ENCODE measurements at places on chromosomes 4 and X.

GRCh38 chr4:66556651-66557278 lies 886.5 kb upstream of the EPHA5 start:
- no peak for DNase-seq

- no peak for DNase-seq
Measured at GRCh38 chr4:37623125-37623524, 63.1 kb downstream of the RELL1 start.

- no peak for DNase-seq
Measured at GRCh38 chrX:40755291-40756249, 20.2 kb upstream of the MED14 start.

GRCh38 chr4:19224820-19225219 lies 1026.9 kb upstream of the SLIT2 start:
- no peak for DNase-seq

DNA sequence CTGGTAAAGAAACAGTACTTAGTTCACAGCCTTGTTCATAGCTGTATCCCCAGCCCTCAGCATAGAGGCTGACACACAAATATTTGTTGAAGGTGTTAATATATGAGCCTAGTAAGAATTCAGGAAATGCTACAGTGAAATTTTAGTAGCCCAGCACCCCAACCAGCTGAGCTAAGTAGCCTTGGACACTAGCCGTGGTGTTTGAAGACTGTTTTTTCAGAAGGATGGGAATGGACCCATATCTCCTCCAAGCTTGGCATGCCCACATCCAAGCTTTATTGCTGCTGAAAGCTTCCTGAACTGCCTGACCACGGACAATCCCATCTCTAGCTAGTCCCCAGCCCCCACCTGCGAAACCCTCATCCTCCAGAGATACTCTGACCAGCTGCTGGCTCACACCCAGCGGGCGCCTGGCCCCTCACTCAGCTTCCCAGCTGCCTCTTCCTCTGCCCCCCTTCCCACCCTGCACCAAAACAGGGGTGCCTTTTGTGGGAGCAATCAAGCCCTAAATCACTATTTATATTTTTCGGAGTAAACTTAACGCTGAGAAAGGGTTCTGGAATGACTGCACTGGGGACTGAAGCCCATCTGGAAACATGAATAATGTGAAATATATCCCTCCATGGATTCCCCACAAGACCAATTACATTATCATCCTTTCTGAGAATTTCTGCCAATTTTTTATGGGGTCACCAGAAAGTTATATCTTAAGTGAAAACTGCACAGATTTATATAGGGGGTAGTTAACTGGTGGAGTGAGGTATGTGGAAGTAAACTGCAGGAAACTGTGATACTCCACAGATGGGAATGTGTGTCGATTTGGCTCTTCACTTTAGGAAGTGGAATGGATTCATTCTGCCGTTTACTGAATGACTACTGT lies 41.1 kb upstream of the CBR4 start:
- DNase-seq: no peak

DNA sequence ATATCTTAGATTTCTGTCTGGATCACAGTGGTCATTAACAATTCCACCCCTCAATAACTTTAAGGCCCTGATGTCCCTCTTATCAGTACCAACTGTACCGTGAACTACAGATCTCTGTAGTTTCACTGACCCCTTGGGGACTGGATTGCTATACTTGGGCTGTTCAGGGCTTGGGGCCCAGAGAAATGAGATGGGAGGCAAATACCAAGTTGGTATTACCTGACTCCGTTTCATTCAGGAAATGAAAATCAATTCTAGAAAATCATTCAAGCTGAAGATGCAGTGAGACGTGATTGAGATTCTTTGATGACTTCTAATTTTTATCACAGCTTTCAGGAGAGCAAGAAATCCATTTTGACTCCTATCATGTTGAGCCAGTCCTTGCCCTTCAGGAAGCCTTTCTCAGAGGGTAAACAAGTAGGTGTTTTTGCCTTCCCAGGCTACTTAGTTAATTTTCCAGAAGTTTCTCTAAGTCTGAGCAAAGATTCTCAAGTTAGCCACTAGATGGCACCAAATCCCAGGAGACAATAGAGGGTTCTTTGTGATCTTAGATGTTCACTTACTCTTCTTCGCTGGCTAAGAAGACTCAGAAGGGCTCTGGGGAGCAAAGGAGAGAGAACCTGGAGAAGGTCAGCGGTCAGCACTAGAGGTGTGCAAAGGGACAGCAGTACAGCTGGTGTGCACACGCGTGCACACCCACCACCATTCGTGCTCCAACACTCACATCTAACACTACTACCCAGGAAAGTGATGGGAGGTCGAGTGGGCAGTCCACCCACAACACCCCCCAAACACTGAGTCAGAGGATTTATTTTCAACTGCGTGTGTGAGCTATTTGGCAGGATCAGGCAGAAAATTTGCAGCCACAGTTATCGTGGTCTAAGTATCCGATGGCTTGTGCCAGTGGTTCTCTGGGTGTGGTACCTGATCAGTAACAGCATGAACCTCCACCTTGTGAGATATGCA lies 7.4 kb downstream of the HNRNPH2 start:
- DNase-seq: no peak

DNA sequence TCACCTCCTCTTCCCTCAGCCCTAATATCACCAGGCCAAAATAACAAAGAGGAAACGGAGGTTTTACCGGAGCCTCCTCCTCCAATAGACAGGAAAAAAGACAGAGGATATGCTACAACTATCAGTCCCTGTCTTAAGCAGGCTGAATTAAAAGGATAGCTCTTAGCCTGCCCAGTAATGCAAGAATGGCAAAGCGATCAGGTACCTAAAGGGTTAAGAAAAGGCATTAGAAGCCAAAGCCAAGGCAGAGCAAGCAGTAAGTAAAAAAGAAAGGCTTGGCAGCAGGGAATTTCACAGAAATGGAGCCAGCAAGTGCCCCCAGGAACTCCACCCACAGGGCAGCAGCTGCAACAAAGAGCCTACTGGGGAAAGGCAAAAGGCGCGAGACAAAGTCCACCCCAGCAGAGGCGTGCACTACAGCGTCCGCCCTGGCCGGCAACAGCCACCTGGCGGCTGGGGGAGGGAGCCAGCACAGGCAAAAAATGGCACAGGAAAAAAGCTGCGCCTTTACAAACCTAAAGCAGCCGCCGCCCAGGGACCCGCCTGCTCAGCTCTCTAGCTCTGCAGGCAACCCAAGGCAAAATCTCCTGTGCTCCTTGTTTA lies 220.6 kb upstream of the ZC4H2 start:
- no peak for DNase-seq

DNA sequence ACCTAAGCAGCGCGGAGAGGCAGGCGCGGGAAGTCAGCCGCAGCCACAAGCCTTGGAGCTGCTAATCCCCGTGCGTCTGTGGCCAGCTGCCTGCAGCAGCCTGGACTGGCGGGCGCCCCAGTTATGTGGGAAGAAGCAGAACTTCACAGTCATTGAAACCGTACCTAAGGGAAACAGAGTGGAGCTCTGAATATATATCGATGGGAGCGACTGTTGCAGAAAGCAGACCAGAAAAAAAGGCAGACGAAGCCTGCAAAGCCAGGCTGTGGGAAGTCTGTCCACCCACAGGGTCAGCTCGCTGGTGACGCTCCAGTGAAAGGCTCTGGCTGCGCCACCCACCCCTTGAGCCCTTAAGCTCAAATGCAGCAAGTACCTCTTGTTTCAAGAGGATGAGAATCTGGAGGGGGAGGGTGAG lies 24.7 kb downstream of the KCNE5 start:
- DNase-seq: no peak

GRCh38 chr4:113397114-113397701 lies 347.8 kb downstream of the ANK2 start:
- DNase-seq: no peak

DNA sequence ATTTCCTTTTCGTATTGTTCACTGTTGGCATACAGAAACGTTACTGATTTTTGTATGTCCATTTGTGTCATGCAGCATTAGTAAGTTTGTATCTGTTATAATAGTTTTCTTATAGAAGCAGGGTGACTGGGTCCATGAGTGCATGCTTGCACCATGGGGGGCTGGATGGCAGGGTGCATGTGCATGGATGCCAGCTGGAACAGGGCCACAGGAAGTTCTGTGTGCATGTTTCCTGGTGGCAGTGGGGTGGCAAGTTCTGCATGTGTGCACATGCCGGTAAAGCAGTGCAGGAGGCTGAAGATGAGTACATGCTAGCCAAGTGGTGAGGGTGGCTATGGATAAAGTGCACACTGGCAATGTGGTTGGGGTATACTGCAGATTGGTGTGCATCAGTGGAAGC lies 468.0 kb upstream of the KLHL4 start:
- DNase-seq: no peak

DNA sequence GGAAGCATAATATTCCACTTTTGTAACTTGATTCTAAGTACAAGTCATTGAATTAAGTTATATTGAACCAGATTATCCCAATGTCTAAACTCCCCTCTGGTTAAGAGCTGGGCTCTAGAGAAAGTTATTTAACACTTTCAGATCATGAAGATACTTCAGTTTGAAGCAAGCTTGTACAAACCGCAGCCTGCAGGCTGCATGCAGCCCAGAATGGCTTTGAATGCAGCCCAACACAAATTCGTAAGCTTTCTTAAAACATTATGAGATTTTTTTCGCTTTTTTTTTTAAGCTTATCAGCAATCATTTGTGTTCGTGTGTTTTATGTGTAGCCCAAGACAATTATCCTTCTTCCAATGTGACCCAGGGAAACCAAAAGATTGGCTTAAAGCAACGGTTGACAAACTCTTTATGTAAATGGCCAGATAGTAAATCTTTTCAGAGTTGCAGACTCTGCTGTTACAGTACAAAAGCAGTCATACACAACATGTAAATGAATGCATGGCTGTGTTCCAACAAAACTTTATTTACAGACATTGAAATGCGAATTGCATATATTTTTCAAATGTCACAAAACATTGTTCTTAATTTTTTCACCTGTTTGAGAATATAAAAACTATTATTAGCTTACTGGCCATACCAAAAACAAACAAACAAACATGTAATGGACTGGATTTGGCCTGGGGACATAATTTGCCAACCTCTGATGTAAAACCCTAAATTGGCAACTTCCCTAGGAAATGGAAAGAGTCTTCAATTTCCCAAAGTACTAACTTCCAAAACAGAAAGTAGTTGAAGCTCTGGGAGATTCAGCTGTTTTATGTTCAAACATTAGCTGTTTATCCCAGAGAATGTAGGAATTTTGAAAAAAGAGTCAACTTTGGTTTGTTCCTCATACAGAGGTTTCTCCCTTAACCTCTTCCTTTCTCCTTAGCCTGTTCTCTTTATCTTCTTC lies 201.1 kb upstream of the MBNL3 start:
- no peak for DNase-seq

GRCh38 chr4:25914670-25915352 lies 791 bp downstream of the SMIM20 start:
- no peak for DNase-seq

GRCh38 chr4:150578745-150579501 lies 3.0 kb upstream of the MAB21L2 start:
- no peak for DNase-seq

- no peak for DNase-seq
Measured at GRCh38 chrX:46624090-46624786, 50.7 kb downstream of the CHST7 start.

DNA sequence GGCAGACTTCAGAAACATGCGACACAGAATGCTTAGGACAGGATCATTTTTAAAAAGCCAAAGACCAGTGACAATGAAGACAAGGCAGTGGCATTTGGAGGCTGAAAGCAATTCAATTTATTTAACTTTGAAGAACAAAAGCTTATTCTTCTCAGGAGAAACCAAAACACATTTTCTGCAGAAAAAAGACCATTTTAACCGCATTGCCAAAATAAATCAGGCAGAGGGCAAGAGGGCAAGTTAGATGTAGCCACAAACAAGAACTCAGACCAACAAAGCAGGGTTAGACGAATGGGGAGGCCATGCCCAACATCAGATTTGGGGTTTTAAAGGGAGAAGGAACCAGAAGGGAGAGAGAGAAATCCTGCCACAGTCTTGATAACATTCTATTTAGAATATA lies 58.9 kb downstream of the RELL1 start:
- no peak for DNase-seq

GRCh38 chr4:183609151-183609550 lies 49.8 kb downstream of the RWDD4 start:
- no peak for DNase-seq

GRCh38 chr4:29051381-29051965 lies 1668.7 kb upstream of the PCDH7 start:
- DNase-seq: no peak

- DNase-seq: no peak
Measured at GRCh38 chr4:3318561-3319021, 25.8 kb downstream of the RGS12 start.

DNA sequence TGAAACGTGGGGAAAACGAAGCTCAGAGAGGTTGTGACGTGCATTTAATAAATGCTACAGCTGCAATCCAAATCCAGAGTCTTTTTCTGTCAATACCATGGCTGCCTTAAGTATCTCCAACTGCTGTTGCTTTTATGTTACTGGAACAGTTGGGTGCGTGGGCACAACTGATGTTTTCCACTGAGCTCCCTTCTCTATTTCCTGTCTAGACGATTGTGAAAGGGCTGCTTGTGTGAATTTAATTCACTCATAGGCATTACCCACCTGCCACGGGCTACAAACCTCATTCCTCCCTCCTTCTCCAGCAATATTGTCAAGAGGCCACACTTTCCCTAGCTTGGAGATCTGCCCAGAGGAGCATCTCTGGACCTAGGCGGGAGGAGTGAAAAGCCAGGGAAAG lies 526.0 kb downstream of the MID1IP1 start:
- no peak for DNase-seq

DNA sequence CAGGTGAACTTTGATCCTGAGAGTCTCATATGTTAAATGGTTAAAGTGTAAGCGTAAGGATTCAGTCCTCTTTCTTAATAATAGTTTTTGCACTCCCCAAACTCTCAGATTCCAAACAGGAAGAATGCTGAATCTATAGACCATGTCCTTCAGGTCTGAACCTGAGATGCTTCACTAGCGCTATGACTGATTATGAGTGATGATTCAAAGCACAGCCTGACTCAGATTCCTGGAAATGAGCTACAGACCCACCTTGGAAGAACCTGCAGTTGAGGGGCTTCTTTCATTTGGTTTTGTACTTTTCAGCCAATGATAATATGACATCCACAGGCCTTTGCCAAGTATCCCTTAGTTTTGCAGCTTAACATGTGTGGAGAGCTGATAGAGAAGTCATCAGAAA lies 1.4 kb downstream of the EDNRA start:
- no peak for DNase-seq

GRCh38 chr4:105808030-105808749 lies 87.1 kb upstream of the NPNT start:
- DNase-seq: no peak
